ENCODE measurements at places on chromosomes 1 and 21.

- no peak for DNase-seq
Observed at GRCh38 chr1:151970128-151970527, 23.5 kb downstream of the S100A10 start.

DNA sequence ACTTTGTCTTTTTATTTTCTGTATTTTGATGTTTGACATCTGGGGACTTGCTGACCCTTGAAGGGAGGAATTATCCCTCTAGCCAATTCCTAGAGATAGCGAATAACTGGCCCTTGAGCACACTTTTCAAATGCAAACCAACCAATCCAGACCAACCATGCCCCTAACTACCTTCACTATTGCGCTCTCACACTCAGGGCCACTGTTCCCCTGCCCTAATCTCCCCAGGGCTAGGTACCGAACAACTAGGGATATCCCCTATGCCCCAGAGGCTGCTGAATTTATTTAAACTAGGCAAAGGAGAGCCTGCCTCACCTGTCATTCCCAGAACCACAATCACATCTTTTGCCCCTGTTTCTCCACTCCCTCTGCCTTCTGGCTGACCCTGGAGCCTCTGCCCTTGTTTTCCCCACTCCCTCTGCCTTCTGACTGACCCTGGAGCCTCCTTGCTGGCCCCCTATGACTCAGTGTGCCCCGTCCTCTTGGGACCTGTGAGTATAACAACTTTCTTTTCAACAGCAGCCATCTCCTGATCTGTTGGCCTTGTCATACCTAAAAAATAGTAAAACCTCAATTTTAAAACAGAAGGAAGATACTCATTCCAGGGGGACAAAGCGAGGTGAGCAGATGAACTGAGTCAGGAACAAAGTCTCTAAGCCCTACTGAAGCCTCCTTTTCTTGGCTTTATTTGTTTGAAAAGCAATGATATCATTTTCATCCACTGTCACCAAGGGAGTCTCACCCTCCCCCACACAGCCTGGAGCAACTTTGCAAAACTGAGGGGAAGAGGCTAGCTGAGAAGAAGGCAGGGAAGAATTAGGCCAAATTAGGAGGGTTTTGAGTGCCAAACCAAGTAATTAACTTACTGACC, 115.5 kb downstream of the NMNAT2 start:
- DNase-seq = no peak

DNA sequence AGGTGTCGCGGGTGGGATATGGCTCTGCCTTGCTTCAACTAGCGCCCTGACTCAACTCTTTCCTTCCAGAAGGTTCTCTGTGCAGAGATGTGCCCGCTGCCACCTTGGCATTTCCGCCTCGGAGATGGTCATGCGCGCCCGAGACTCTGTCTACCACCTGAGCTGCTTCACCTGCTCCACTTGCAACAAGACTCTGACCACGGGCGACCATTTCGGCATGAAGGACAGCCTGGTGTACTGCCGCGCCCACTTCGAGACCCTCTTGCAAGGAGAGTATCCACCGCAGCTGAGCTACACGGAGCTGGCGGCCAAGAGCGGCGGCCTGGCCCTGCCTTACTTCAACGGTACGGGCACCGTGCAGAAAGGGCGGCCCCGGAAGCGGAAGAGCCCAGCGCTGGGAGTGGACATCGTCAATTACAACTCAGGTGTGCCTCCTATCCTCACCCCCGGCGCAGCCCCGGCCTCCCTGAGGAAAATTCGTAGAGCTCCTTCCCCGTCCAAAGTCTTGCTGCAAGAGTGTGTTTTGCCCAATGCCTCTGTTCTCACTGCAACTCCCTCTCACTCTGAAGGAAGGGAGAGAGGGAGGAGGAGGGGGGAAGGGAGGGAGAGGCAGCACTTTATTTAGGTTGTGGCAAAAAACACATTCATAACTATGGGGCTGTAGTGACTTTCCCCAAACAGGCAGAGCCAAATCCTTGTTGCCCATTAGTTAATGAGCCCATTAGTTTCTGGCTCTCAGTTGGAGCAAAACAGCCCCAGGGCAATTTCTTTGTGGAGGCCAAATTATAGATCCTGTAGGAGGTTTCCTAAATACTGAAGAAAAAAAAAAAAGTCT, 4.3 kb downstream of the LHX9 start:
- no peak for DNase-seq

GRCh38 chr1:119294722-119295121, 73.9 kb upstream of the HAO2 start:
- no peak for DNase-seq

DNA sequence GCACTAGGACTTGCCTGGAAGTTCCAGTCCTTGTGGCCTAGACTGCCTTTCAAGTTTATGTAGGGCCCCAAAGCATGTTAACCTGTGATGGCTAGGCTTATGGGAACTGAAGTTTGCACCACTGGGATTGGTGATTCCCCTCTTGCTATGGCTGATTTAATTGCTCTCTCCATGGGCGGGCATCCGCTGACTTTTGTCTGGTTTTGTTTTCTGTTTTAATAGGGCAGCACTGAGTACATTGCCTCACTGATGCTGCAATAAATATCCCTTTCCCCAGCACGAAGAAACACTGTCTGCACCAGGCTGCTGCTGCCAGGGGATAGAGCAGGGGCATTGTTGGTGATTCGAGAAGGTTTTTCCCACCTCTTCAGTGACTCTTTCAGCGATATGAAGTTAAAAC, 73.3 kb upstream of the PDE4B start:
- DNase-seq = no peak
